ENCODE measurements at places on chromosomes 13 and 19.

DNA sequence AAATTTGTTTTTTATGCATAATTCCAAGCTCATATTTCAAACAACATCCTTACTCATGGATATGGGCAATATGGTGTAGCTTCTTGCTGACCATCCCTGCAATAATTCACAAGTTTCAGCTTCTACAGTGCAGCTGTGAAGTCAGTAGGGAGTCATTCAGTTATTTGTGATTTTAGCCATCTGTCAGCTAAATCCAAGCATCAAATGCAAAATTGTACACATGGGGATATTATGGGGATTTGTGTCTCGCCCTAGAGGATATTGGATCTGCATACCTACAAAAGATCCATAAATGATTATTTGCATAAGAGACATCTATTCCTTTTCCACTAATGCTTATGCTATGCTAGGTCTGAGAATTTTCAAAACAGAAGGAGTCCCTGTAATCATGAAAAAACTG is 217.9 kb upstream of the SLITRK5 start:
- no peak for DNase-seq

DNA sequence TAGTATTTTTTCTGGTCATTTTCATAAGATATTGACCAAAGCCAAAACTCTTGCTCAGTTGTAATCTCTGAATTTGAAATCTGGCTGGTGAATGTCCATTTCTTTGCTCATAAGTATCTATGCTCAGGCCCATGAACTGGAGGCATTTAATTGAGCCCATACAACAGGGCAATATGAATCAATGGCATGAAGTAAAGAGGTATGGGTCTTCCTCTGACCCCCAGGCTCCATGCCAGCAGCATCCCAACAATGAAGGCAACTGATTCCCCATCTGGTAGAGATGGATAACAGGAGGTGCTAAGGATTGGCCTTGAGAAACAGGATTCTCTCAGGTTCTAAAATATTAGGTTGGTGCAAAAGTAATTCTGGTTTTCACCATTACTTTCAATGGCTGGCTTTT is 330.8 kb downstream of the LIG4 start:
- no peak for DNase-seq

DNA sequence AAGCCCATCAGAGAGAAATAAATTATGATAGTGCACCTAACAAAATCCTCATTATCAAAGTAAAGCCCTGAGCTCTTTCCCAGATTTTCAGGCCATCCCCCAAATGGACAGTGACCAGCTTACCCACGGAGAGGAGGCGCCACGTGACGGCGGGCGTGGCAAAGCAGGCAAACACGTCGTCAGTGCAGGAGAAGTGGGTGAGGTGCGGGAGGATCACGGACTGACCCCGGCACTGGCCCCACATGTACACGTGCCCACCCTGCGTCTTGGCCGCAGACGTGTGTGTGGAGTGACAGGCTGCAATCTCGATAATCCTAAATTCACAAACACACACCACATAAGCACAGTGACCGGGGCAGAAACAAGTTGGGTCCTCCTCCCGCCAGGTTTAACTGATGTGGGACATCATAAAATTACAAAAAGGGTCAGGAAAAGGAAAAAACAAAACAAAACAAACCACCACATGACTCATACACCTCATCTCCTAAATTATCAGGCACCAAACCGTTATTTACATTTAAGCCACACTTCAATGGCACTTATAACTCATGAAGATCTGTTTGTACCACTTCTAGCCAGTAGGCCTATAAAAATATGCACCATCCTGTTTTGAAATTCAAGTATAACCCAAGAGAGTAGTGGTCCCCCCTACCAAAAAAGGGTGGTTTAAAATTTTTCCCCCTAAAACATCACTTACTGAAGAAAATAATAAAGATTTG is 30.1 kb downstream of the RCBTB2 start:
- DNase-seq = no peak

DNA sequence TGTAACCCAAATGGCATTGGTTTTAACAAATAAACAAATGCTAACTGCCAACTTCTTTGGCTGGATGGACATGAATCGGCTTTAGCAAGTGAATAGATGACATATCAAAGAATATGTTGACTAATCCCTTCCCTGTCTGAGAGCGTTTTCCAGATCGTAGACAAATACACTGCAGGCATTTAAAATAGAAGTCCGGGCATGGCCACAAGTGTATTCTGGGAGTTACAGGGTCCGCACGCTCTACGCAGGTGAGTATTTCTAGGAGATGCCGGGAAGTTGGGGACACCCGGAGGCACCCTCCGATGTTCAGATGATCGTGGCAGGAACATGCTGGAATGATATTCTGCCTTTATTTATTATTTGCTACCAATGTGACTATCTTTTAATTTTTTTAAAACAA is 53.2 kb upstream of the ZNF536 start:
- DNase-seq = no peak

DNA sequence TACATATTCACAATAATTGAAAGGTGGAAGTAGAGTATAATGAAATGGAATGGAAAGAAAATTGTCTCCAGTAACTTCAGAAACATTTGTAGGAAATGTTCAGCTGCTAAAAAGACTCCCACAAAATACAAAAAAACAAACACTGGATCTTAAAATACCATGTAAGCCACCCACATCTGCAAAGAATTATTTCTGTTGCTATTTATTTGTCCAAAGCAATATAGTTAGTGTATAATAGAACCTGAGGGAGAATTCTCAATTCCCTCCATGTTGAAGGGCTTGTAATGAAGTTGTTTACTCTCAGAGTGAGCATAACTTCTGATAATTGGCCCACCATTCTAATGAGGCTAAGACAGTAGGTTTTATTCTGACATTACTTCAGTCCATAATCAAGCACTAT is 37.4 kb upstream of the KLF12 start:
- no peak for DNase-seq

DNA sequence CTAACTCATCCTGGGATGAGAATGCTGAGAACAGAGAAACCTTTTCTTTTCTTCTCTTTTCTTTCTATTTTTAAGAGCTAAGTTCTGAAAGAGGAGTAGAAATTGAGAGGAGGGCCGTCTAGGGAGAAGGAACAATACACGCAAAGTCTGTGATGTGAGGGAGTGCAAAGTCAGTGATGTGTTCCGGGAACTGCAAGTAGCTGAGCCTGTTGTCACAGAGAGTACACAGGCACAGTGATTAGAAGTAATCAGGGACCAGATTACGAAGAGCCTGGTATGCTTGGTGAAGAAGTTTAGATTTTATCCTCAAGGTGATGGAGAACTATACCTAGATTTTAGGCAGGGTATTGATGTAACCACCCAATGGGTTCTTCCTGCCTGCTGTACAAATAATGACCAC is 32.0 kb upstream of the CXCL17 start:
- DNase-seq = no peak

DNA sequence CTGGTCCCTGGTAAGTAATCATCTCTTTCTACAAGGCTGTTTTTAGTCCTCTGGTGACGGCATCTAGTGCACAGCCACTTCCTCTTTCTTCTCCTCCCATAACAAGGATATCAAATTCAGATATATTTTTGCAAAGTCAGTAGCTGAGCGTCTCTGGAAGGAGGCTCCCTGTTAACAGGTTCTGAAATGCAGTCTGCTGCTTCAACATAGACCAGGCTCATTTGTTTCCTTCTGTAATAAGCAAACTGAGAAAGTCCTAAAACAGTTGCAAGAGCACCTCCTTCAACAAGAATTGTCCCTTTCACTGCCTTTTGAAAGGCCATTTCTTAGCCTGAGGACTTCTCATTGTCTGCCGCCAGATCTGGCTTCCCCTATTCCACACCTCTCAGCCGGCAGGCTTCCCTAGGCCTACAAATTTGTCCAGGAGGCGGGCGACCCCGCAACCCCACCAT is 7.4 kb upstream of the ZSCAN5A start:
- no peak for DNase-seq

DNA sequence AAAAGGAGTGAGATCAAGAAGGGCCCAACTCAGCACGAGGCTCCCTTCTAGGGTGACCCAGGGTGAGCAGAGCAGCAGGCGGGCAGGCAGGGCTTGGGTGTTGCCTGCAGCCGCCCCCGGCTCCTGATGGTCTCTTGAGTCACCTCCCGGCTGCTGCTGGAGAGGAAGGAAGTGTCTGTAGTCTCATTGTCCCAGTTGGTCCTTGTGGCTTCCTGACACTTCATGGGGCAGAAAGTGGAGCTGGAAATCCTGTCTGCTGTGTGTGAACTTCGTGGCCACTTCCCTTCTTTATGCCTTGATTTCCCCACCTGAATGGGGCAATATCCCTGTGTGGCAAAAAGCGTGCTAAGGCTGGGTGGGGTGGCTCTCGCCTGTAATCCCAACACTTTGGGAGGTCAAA is 2.5 kb downstream of the MAP1S start:
- DNase-seq = no peak

DNA sequence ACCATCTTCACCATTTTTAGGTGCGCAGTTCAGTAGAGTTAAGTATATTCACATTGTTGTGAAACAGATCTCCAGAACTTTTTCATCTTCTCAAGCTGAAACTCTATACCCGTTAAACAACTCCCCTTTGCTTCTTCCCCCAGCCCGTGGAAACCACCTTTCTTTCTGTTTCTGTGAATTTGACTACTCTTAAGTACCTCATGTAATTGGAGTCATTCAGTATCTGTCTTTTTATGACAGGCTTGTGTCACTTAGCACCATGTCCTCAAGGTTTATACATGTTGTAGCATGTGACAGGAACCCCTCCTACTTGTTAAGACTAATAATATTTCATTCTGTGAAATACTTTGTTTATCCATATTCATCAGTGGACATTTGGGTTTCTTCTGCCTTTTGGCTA is 52.8 kb downstream of the TNFRSF19 start:
- no peak for DNase-seq

GRCh38 chr19:48795685-48796070 is 15.2 kb downstream of the BCAT2 start:
- no peak for DNase-seq

DNA sequence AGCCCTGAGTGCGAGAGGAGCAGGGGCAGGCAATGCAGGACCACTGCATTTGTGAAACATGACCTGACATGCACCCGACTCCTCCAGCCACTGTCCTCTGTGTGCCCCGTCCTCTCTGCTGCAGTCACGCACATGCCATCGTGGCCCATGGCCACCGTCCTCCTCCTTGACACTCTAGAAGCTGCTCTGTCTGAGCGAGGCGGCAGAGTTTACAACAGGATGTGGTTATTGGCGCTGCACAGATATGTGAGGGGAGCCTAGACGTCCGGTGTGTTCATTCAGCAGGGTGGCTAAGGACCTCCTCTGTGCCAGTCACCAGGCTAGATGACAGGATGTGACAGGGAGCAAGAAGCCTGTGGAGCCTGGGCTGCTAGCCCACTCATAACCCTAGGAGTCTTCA is 277.8 kb downstream of the FOXO1 start:
- DNase-seq = no peak

GRCh38 chr13:95677564-95678266 is 776 bp downstream of the DNAJC3 start:
- peak; percentile 47 for DNase-seq

DNA sequence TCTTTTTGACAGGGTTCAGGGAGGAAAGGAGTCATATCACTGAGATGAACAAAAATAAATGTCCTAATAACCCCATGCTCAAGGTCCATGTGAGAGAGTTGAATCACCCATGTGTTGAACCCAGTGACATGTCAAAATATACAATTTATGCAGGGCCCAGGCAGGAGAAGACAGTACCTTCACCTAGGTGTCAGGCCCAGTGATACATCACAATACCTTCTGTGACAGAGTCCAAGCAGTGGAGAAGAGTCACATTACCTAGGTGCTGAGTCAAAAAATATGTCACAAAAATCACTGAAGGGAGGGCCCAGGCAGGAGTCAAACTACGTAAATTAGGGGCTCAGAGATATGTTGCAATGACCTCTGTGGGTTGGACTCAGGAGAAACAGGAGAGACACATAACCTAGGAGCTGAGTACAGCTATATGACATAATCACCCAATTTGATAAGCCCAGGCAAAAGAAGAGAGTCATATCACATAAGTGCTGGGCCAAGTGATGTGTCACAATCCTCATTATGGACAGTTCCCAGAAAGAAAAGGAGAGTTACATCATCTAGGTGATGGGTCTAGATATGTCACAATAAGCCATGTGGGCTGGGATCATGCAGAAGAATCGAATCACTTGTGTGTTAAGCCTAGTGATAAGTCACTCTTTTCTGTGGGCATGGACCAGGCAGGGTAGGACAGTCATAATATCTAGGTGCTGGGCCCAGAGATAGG is 13.8 kb upstream of the ZNF724 start:
- no peak for DNase-seq

GRCh38 chr19:55661826-55662225 is 7.0 kb downstream of the U2AF2 start:
- DNase-seq = no peak
